ENCODE measurements at places on chromosomes 1 and 21.

DNA sequence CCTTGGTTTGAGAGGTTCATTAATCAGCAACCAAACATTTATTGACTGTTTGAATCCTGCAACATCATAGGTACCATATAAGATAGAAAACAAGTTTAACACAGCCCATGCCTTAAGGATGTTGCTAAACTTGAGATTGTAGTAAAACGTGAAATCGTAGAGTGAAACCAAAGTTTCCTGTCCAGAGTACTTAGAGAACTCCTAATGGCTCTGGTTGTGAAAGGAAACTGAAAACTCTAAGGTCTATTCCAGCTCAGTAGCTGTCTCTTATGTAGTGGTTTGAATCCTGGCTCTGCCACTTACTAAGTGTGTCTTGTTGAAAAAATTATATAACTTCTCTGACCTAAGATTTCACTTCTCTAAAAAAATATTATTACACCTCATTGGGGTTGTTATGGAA is 310.9 kb downstream of the NTNG1 start:
- DNase-seq: no peak

DNA sequence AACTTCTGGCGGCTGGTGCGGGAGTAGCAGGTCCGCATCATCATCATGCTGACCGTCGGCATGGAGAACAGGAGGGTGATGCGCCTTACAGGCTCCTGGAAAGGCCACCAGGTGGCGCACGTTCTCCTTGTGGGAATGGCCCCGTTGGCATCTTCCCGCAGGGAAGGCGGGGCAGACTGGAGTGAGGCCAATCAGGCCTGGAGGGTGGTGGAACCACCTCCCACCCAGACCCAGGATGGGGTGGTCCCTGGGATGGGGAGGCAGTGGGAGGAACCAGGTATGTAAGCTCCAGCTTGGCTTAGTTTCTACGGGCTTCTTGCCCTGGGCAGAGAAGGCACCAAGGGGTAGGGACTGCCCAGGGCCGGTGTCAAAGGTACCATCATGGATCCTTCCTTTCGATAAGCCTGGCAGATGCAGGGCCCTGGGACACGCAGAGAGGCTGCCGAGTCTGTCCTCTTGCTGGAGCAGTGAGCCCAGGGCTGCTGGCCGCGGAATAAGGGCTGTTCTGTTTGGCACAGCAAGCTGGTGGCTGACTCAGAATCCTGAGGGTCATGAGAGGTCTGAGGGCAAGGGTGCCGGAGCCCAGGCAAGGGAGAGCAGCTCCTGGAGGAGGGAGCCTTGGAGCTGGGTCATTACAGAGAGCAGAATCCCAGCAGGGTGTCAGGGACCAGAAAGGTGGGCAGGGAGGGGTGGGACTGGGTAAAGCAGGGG is 8.7 kb upstream of the LGR6 start:
- peak; percentile 73 for DNase-seq

- DNase-seq: no peak
Observed at GRCh38 chr1:45385302-45385701, 45.1 kb upstream of the MUTYH start.

DNA sequence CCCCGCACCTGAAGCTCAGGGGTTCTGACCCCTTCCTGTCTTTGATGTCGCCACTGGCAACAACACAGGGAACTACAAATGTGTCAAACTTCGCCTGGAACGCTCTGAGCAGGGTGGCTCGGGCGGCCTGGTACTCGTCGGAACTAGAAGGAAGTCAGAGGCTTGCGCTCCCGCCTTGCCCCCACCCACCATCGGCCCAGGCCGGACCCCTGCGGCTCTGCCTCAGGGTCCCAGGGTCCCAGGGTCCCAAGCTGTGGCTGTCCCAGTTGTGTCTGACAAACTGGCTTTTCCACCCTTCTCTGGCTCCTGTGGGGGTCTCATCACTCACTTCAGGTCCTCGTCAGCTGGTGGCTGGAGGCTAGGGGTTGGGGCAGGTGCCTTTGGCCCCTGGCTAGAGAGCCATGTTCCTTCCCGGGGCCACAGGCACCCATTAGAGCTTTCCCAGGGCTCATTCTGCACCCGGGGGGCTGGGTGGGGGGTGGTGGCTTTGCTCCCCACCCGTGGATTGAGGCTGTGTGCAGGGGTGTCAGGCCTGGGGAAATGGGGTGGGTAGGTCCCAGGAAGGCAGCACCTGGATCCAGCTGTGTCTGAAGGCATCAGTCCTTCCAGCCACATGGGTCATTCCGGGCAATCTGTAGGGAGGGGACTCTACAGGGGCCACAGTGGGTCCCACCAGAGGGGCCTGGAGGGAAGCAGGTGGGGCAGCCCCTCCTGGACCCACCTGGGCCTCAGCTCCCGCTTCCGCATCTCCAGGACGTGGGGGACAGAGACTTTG is 8.0 kb upstream of the TMEM52 start:
- no peak for DNase-seq

GRCh38 chr1:226519716-226520598 is 28.6 kb upstream of the STUM start:
- DNase-seq: no peak

DNA sequence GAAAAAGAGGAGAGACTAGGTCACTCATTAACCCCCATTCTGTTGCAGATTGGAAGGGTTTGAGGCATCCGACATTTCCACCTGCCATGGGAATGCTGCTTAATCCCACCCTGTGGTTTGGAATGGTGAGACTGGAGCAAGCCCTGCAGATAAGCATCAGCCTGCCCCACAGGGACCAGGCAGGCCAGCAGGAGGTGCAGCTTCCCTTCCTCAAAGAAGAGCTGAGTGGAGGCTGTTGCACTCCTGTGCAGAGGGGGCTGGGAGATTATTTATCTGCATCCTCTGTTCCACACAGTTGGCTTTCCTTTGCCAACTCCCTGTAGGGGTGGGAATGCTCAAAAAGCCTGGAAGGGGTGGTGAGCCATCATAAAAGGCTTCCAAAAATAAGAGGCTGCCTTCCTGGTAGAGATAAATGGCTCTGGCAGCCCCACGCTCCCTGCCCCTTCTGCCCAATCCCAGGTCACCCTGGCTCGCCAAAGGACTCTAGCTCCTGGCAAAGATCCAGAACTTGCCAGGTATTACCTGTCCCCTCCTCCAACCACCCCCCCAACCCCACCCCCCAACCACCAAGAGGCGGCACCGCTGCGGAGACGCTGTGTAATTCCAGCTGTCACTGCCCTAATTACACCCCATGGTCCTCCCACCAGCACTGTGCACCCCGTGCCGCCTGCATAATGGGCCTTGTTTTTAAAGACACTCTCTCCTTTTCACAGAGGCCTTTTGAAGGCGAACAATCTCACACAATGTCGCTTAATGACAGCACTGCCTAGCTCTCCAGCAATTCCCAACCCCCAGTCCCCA is 83.0 kb upstream of the ZC3H12A start:
- no peak for DNase-seq

DNA sequence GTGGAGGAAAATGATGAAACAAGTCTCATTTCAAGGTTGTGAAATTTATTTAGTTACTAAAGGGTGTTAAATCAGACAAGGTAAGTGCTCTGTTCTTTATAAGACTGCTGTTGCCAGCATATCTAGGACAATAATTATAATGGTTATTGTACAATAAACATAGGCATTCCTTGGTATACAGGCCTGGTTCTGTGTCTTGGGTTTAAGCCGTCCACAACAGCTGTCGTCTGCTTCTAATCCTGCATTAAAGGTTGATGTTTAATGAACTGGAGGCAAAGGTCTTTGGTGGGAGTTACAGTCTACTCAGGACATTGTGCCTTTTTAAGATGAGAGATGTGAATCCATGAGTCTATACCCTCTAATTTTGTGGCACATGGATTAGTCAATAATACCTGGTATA is 23.4 kb upstream of the FMO4 start:
- no peak for DNase-seq

GRCh38 chr1:232524056-232524455 is 105.9 kb downstream of the SIPA1L2 start:
- DNase-seq: no peak

- DNase-seq: no peak
Observed at GRCh38 chr1:229064320-229065168, 206.4 kb upstream of the RAB4A start.

DNA sequence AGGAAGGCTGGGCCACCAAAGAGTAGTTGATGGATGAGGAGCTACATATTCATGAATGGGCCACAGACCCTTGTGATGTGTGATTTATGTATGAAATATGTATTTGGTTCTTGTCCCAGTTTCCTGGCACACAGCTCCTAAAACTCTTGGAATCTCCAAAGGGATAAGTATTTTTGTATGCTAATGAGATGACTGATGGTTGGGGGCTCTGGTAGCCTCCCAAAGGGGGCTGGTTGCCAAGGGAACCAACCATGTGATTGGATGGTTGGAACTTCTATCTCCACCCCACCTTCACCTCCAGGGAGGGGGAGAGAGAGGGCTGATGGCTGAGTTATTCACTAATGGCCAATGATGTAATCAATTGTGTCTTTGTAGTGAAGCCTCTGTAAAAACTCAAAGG is 77.1 kb downstream of the ZNF281 start:
- DNase-seq: no peak

DNA sequence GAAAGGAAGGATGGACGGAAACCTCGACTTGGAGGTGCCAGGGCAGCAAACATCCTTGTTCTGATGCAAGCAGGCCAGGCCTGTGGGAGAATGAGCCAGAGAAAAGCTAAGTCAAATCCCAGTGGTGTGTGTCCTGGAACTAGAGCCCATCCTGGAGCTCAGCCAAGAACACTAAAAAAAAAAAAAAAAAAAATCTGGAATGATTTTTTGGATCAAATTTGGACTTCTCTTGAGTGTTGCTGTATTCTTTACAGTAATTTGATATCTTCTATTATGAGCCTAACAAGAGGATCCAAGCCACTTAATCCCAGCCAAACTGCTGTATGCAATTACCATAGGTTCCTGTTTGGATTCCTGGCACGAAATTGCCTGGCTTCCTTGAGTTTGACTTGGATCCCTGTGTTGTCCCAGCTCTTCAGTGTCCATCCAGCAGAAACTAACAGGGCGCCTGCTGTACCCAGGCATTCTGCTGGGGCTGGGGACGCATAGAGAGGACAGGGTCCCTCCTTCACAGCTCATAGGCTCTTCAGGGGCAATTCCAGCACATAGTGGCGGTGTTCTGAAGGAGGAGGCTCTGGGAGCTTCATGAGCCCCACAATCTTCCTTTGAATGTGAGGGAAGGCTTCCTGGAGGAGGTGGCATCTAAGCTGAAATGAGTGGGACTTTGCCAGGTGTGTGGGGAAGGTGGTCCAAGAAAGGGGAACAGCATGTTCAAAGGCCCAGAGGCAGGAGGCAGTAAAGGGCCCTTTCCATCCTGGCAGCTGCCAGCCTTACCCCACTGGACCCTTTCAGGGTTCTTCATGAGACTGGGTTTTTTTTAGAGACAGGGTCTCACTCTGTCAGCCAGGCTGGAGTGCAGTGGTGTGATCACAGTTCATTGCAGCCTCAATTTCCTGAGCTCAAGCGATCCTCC is 24.7 kb downstream of the EPHX1 start:
- peak; percentile 91 for DNase-seq

- DNase-seq: no peak
Observed at GRCh38 chr1:90210633-90211491, 216.0 kb downstream of the ZNF326 start.

GRCh38 chr1:243933495-243933894 is 83.5 kb upstream of the AKT3 start:
- DNase-seq: no peak

DNA sequence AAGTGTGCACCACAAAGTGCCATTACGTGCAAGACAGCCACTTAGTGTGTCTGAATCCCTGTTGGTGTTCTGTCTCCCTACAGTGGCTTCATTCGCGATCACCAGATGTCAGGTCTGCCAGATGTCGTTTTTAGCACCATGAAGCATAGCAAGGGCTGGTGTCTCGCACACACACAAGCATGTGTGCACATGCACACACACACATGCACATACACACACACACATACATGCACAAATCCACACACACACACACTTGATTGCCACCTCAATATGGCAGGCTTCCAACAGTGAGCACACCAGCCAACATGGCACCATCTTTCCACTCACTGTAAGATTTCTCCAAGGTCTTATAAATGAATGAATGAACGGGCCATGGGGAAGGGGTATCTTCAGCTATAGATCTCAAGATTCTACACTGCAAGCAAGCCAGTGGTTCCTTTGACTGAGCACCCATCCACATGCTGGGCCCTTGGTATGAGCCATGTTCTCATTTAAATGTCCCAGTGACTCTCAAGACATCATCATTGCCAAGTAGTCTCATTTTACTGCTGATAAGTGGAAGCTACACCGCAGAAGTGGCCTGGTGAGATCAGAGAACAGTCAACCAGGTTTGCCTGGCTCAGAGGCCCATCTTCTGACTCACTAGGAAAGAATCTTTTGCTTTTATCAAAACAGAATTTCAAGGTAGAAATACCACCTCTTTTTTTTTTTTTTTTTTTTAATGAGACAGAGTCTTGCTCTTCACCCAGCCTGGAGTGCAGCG is 84.9 kb downstream of the SIM2 start:
- DNase-seq: no peak

- DNase-seq: no peak
Observed at GRCh38 chr1:206080026-206080820, 27.2 kb downstream of the RHEX start.

- DNase-seq: no peak
Observed at GRCh38 chr1:43651188-43651587, 1.2 kb downstream of the KDM4A start.

- no peak for DNase-seq
Observed at GRCh38 chr1:221725735-221726672, 15.9 kb downstream of the DUSP10 start.

DNA sequence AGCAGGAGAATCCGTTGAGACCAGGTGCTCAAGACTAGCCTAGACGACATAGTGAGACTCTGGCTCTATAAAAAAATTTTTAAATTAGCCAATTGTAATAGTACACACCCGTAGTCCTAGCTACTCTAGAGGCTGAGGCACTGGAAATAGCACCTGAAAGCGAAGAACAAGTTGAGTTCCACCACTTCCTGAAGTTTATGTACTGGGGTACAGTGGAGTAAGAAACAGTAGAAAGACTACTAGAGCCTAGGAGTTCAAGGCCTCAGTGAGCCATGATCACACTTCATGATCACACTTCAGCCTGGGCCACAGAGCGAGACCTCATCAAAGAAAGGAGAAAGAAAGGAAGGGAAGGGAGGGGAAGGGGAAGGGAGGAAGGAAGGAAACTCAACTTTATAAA is 19.8 kb downstream of the RSBN1 start:
- no peak for DNase-seq

GRCh38 chr1:200260597-200261335 is 149.1 kb downstream of the ZNF281 start:
- peak; percentile 23 for DNase-seq

- no peak for DNase-seq
Observed at GRCh38 chr1:42931108-42931539, 27.5 kb downstream of the SLC2A1 start.

GRCh38 chr1:205791568-205792180 is 16.4 kb upstream of the RAB29 start:
- DNase-seq: no peak

DNA sequence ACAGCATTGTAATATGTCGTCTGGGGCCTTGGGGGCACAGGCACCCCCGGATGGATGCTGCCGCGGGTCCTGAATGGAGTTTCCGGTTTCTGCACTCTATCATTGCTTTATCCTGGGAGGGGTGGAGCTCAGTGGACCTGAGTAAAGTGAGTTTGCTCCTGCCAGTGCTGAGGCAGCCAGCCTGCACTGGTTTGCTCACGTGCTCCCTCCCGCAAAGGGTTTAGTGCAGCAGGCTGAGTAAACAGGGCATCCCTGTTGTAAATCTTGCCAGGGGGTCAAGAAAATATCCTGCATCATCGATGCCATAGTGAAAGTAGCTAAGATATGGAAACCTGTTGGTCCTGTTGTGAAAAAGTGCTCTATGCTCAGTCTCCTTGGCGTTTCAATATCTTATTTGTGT is 85.6 kb upstream of the BRINP3 start:
- no peak for DNase-seq
